ENCODE measurements at places on chromosomes 1 and 21.

DNA sequence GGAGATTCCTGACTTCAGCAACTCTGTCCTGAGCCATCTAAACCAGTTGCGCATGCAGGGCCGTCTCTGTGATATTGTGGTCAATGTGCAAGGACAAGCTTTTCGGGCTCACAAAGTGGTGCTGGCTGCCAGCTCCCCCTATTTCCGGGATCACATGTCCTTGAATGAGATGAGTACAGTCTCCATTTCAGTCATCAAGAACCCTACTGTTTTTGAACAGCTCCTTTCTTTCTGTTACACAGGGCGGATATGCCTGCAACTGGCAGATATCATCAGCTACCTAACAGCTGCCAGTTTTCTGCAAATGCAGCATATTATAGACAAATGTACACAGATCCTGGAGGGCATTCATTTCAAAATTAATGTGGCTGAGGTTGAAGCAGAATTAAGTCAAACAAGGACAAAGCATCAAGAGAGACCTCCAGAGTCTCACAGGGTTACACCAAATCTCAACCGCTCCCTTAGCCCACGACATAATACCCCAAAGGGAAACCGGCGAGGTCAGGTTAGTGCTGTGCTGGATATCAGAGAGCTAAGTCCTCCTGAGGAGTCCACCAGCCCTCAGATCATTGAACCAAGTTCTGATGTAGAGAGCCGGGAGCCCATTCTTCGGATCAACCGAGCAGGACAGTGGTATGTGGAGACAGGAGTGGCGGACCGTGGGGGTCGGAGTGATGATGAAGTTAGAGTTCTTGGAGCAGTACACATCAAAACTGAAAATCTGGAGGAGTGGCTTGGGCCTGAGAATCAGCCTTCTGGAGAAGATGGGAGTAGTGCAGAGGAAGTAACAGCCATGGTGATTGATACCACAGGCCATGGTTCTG, 2.3 kb downstream of the ZBTB37 start:
- DNase-seq: no peak

GRCh38 chr1:172002725-172003345, 161.5 kb downstream of the DNM3 start:
- peak; percentile 14 for DNase-seq

DNA sequence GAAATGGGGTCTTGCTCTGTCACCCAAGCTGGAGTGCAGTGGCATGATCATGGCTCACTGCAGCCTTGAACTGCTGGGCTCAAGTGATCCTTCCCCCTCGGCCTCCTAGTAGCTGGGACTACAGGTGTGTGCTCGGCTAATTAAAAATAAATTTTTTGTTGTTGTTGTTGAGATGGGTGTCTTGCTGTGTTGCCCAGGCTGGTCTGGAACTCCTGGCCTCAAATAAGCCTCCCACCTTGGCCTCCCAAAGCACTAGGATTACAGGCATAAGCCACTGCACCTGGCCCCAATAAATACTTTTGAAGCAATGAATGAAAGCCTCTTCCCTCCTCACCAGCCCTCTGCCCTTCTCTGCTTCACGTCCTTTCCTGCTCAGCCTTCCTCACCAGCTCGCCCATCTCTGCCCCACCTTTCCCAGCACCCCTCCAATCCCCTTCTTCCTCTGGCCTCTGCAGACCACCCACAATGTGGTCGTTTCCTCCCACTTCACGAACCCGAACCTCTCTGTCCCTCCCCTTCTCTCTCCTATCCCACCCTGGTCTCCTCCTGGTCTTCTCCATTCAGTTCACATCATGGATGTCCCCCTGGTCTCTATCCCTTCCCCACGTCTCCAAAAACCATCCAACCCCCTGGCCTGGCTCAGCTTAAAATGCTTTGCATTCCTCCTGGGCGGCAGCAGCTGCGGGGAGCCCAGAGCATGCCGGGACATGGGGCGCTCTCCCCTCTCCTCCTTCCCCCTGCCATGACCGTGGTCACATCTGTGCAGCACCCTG, 38.4 kb downstream of the RAP1GAP start:
- no peak for DNase-seq

DNA sequence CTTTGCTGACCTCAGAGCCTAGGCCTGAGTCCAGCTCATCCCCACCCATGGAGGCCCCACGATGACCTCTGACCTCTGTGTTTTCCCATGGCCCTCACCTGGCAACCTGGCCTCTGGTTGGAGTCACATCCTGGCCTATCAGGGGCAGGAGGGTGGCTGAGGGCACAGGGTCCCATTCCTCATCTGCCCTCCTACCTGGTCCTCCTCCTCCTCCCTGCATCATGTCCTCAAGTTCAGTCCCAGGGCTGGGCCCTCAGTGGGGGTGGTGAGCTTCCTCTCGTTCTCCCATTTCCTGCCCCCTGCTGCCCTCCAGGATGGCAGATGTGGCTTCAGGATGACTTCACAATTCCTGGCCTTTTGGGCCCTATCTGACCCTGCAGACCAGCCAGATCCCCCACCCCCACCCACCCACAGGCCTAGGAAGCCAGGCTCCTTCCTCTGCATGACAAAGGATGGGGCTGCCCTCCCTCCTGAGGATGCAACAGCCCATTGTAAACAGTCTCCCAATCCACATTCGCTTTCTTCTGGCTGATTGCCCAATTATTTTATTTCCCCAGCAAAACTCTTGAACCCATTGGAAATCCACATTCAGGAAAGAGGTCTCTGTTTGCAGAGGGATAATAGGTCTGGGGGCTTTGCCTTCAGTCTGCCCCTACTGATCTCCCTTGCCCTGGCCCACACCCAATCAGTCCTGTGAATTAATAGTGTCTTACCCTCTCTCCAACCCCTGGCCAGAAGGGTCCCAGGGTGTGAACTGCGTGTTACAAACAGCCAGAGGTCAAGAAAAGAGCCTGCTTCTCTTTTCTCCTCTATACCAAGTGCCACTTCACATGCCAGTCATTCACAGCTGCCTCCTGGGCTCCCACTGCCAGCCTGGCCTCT, 10.3 kb upstream of the LEFTY1 start:
- no peak for DNase-seq

- peak; percentile 27 for DNase-seq
Observed at GRCh38 chr21:43193651-43194302, 25.0 kb downstream of the CRYAA start.

GRCh38 chr1:22936681-22937080, 36.0 kb downstream of the LACTBL1 start:
- DNase-seq: no peak

DNA sequence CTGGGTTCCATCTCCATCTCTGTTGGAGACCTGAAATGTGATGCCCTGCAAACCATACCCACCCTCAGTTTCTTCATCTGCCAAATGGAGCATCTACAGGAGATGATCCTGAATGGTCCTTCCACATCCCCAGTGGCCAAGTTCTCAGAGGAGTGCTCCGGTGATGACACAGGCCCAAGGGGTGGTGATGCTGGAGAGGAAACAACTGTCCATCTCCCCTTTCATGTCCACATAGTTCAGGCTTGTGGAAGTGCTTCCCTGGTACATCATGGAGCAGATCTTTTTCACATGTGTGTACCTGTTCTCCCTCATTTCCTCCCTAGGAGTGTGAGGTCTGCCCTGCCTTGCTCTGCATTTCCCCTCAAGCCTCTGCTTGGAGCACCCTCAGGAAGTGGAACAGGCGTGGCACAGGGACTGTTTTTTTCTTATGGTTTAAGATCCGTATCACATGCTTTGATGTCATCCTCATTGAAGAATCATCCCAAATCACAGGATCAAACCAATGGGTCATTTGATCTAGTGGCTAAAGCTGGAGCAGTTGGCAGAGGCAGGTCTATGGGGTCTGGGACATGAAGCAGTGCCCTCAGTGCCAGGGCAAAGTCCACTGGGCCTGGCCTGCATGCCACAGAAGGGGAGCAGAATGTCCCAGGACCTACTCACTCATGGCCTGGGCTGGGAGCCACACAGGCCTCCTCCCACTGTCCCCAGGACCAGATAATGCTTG, 8.2 kb upstream of the TRIM63 start:
- DNase-seq: no peak

DNA sequence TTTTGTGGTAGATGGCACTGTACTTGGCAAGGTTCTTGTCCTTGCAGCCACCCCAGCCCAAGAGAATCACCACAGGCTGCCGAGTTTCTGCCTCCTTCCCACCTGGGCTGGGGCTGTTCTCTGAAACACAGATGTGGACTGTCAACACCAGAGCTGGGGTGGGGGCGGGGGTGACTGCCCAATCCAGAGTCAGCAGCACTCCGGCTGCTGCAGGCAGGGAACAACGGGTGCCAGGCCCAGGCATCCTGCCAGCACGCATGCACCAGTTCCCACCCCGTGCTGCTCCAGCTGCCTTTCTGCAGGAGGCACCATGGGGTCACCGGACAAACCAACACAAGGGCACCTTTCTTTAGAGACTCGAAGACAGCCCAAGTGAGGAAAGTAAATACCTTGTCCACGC, 14.1 kb downstream of the TMEM53 start:
- no peak for DNase-seq

GRCh38 chr1:160823296-160823695, 27.3 kb downstream of the LY9 start:
- DNase-seq: no peak

DNA sequence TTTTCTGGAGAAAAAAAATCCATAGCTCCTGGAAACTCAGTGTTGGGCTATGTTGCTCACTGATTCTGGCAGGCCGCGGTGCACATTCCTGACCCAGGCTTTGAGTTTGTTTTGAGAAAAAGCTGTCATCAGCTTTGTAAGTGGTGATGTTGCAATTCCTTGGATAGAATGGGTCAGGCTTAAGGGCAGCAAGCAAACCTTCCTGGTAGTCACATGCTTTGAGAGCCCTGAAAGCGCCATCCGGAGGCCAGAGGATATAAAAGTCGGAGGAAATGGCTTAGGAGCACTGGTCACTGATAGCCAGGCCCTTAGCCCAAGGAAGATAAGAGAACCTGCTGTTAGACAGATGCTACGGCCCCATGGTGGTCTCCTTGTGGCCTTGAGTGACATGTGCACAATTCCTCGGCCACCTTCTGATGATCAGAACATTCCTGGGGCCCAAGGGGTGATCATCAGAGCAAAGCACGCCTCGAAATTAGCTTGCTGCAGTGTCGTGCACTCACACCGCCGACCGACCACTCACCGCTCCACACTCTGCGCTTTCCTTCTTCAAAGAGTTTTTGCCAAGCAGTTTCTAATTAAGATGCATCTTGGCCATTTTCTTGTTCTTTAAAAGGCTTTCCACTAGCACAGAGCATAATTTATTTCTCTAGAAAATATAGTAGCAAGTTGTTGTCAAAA, 78.6 kb downstream of the MAN1C1 start:
- DNase-seq: peak; percentile 86

DNA sequence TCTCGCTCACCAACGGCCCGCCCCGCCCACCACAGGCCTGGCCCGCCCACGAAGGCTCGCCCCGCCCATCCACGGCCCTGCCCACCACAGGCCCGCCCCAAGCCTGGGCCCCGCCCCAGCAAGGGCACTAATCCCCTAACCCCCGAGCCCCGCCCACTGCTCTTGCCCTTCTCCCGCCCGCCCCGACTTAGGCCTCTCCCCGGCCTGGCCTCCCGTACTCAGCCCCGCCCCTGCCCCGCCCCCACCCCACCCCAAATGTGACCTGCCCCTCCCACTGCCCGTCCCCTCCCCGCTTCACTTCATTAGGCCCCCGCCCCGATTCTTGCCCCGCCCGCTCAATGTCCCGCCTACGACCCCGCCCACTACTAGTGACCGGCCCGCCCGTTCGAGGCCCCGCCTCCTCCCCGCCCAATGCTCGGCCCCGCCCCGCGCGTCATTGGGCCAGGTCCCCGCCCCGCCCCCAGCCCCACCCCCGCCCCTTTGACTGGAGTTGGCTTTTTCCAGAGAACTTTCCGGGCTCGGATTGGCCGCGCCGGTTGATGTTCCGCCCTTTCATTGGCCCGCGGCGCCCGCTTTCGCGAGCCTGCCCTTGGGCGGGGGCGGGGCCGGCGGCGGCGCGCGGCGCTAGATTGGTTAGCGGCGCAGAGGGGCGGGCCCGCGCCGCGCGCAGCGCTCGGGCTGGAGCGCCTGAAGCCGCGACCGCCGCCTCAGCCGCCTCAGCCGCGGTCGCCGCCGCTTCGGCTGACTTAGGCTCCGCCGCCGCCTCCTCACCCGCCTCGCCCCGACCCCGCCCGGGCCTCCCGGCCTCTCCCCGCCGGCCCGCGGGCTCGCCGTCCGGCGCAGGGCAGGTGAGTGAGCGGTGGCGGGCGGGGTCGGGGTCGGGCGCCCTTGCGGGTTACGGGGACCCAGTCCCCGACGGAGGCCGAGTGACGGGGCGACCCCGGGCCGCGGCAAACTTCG, at the start of gene PCBP3:
PCBP3 (plus strand) TSS at position 705 of the 960 bp plus-strand sequence. CDS start 206,361 bp downstream, outside the sequence.
- peak; percentile 70 for DNase-seq

GRCh38 chr1:178510155-178510554, 2.8 kb upstream of the TEX35 start:
- no peak for DNase-seq

DNA sequence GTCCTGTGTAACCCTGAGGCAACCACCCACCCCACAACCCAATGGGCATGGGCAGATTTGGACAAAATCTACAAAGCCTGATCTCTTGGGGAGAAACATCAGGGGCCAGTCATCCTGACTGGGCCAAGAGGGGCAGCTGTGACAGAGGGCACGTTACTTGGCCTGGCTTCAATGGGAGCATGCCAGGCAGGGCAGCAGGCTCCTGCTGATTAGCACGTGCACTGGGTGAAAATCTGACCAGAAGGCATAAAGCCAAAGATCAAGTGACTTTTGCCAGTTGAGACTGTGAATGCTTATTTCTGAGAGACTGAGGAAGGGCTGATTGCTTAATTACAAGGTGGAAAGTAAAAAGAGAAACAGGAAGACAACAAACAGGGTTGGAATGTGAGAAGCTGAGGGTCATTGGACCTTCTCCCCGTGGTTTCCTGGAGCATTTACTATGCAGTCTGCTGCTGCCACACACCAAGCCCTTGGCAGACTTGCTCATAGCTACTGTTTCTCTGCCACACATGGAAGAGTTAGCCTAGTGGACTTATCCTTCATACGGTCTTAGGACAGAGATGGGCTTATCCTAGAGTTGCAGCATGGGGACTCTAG, 39.8 kb upstream of the TNR start:
- DNase-seq: peak; percentile 31

GRCh38 chr1:226627924-226628611, 79.5 kb downstream of the STUM start:
- DNase-seq: no peak

DNA sequence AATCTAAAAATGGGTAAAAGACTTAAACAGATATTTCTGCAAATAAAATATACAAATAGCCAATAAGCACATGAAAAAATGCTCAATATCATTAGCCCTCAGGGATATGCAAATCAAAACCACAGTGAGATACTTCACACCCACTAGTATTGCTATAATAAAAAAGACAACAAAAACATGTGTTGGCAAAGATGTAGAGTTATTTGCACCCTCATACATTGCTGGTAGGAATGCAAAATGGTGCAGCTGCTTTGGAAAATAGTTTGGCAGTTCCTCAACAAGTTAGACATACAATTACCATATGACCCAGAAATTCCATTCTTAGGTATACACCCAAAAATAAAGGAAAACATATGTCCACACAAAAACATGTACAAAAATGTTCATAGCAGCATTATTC, 30.2 kb downstream of the ZZZ3 start:
- no peak for DNase-seq

GRCh38 chr1:53165408-53165961, 23.0 kb upstream of the SLC1A7 start:
- peak; percentile 91 for DNase-seq

DNA sequence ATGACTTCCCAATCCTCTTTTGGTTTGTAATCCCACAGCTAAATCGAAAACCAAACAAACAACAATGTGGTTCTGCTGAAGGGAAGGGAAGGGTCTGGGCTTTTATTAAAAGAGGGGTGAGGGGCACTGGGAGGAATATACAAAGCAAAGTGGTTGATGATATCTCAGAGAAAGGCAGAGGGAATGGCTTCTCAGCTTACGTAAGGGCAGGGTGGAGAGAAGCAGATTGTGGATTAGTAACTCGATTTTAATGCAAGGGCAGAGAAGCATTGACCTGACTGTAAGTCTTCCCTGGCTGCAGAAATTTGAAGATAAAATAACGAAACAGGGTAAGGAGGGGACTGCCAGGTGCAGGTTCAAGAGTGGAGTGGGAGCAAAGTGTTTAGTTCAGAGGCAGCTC, 438.2 kb upstream of the LRRC7 start:
- no peak for DNase-seq

Data from large intestine (tissue), 12 donors.